ENCODE measurements at places on chromosomes 11 and 22. TPM values are rescaled to one million over a fixed set of nuclear protein-coding genes. Genes with fewer than 3 reads are reported as not detected.

The IGF2 gene
- 7.6 TPM for total RNA-seq

The CLP1 gene
- 13.1 TPM for total RNA-seq

The GANAB gene
- 232 TPM for total RNA-seq

The ART1 gene
- total RNA-seq, result 1.8 TPM

The ACR gene
- 0.41 TPM for total RNA-seq

The MCAM gene
- 186 TPM for total RNA-seq
